ENCODE measurements at places on chromosomes 4 and X.

GRCh38 chrX:153353416-153353815, 19.5 kb downstream of the ZNF275 start:
- no peak for DNase-seq

- DNase-seq: no peak
Measured at GRCh38 chr4:23782778-23783437, 106.9 kb downstream of the PPARGC1A start.

DNA sequence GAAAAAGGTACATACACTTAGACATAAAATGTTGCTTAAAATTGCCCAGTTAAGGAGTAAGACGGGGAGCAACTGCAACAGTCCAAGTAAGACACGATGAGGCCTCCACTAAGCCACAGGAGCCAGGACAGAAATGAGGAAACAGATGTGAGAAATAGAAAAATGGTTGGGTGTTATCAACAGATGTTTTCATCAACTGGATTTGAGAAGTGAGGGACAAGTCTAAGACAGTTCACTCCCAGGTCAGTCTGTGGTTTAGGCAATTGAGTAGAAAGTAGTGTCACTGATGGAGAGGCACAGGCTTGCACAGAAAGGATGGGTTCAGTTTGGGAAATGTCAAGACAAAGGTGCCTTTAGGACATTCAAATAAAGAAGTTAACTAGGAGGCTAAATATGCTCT, 23.5 kb upstream of the PHF8 start:
- DNase-seq: no peak

DNA sequence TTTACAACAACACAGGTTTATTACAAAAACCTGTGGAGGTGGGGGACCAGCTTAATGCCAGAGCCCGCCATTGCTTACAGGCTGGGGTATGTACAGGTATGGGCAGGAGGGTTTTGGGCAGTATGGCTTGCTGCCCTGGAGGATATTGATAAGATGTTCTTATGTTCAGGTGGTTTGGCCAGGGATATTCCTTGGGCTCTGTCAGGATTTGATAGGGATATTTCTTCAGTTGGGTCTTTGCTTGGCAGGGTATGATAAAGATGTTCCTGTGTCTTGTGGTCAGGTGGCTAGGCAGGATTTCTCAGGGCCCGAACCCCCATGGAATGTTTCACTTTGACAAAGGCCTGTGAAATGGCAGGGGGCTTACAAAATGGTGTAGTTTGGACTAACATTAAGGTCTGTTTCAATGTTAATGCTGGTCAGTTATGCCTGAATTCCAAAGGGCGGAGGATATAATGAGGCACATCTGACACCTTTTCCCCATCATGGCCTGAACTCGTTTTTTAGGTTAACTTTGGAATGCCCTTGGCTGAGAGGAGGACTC, 3.1 kb downstream of the MGST2 start:
- no peak for DNase-seq

DNA sequence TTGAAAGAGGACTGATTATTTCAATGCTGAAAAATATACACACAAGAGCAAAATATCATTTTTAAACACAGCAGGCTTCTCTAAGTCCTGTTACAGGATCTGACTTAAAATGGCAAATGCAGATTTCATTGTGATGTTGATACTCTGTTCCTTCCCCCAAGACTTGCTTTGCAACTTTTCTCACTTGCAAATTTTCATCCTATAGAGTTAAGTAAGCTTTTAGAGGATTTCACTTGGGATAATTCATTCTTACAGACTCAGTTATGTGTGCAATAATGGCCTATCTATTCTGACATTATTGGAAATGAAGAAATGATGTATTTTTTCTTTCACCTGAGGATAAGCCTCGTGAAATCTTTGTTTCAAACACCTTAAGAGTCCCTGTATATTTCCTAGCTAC, 2403.2 kb downstream of the ARAP2 start:
- no peak for DNase-seq

DNA sequence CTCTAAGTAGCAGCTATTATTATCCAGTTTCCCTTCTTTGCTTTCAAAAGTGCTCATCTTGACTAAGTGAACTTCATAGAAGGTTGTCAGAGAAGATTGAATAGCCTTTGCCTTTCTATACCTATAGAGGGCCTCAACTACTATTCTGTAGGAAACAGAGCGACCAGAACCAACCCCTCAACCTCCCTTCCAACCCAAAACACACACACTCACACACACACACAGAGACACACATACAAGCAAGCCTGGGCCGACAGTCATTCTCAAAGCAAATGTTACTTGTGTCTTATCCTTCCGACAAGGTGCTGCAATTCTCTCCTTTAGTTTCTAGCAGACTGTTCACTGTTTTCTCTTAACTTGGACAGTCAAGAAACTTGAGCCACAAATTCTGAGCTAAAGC, 201.6 kb downstream of the DCTD start:
- DNase-seq: no peak

DNA sequence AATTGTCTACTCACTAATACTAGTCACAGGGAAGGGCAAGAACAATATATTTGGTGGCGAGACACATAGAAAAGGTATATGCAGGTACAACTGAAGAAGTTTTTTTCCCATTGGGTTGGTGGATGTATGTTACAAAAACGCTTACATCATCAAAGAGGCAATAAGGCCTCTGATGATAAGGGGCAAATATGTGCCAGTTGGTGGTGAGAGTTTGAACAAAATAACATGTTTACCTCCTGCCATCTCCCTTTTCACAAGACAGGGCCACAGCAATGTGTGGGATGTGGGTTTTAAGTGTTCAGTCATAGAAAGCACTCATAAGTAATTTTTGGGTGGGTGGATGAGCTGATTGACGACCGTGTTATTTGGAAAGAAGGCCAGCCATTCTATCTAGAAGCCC, 41.7 kb downstream of the PAGE2 start:
- no peak for DNase-seq

DNA sequence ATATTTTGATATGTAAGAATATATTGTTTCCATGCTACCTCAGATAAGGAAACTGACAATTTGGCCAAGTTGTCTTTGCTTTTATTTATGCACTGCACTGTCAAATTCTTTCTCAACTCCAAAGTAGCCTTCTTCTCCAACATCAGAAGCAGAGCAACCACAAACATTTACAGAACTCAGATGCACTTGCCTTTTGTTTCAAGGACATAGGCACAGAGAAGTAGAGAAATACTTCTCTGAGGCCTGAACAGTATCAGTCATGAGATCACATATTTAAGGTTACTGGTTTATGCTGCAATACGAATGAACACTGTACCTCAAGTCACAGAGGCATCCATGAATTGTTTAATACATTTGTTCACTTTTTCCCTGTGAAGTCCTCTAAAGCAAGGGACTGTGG, 606.1 kb upstream of the SLIT2 start:
- no peak for DNase-seq

DNA sequence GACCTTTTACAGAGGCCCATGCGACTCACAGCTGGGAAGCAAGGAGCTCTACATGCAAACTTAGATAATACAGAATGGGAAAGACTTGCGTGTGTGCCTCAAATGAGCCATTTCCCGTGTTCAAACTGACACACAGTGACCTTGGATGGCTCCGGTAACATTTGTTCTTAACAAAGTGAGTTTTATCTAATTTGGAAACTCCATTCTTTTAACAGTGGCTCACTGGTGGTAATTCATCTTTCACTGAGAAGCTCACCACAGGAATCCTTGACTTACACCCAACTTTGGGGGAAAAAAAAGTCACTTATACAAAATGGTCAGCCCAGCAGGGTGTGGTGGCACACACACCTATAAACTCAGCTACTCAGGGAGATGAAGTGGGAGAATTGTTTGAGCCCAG, 190.6 kb downstream of the LDB2 start:
- DNase-seq: no peak

GRCh38 chr4:168449719-168450452, 30.4 kb downstream of the DDX60L start:
- DNase-seq: no peak

GRCh38 chr4:24273136-24273535, 311.2 kb downstream of the DHX15 start:
- no peak for DNase-seq

- no peak for DNase-seq
Measured at GRCh38 chrX:108198420-108198819, 106.8 kb downstream of the ATG4A start.

DNA sequence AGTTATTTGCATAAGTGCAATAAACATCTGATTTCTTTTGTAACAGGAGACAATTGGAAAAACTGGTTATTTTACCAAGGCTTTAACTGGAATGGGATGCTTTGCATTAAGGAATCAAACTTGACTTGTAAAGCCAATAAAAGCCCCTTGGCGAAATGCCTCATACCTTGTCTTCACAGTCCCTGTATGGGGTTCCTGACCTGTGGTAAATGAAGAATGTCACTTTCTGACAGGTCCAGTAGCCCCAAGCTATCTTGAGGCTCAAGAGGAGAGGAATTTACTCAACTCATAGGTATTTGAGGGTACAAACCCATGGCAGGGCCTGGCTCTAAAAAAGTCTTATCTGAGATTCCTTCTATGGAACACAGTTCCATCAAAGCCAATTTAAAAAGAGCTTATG, 78.0 kb downstream of the ACOX3 start:
- DNase-seq: no peak

GRCh38 chrX:132407691-132408090, 81.1 kb downstream of the MBNL3 start:
- no peak for DNase-seq

DNA sequence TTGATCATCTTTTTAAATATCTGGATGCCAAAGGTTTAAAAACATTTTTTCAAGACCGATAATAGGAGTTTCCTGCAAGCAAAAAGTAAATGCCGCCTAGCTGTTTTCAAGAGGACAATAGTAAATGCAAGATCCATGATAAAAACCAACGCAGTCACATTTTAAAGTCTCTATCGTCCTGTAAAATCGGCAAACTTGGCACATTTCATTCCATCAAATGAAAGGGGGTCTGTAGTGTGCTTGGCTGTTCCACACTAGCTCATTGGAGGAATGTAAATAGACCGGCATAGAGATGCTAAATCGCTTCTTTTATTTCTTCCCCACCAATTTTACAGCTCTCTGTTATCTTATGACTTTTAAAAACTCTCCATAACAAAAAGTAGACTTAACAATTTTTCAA, 202.2 kb downstream of the NLGN4X start:
- DNase-seq: no peak

DNA sequence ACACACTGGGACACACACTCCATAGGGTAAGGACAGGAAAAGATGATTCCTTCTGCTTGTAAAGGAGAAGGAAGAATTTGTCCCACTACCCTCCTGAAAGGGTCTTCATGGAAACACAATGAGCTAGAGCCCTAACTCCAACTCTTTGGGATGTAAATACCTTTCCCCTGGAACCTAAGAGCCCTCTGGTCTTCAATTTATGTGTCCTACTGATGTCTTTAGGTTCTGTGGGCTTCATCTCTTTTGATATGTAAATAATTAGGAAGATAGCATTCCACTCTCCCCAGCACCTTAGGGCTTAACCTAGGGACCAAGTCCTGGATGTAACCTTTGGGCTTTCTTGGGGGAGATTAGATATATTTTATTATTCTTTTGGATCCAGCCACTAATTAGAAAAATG, 38.3 kb downstream of the PF4 start:
- DNase-seq: no peak

GRCh38 chr4:150217192-150217591, 138.9 kb downstream of the DCLK2 start:
- DNase-seq: no peak

DNA sequence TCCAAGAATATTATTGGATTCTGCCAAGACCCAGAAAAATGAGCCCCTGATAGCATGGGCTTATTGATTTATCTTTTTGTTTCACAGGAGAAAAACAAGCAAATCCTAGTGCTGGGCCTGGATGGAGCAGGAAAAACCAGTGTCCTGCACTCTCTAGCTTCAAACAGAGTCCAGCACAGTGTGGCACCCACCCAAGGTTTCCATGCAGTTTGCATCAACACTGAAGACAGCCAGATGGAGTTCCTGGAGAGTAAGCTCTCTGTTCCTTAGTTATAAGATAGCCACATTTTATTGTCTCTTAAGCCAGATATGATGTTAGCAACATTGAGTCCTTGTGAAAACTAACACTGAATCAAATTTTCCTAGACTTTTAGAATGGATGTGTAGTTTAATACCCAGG, 5.5 kb downstream of the ARL9 start:
- no peak for DNase-seq

- DNase-seq: no peak
Measured at GRCh38 chr4:156146571-156146970, 192.9 kb upstream of the CTSO start.

GRCh38 chr4:163969291-163969690, 474.8 kb downstream of the TMA16 start:
- DNase-seq: no peak

GRCh38 chr4:124943938-124944337, 231.4 kb upstream of the ANKRD50 start:
- no peak for DNase-seq

GRCh38 chr4:108432418-108432817, 188.0 kb upstream of the RPL34 start:
- no peak for DNase-seq

DNA sequence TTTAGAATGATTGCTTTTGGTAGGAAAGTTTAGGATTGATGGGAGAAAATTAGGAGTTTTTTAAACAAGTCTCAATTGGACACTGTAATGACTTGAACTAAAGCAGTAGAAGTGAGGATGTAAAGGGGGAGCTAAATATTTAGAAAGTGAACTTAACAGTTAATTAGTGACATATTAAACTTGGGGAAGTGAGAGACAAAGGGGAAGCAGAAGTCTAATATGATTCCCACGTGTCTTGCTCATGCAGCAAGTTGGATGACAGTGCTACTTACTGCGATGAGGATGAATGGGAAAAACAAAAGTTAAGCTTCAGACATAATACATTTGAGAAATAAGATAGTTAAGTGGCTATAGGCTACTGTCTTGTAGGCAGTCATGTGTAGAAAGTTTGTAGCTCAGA, 110.4 kb downstream of the RPA4 start:
- no peak for DNase-seq

GRCh38 chr4:87251106-87251505, 30.7 kb upstream of the KLHL8 start:
- no peak for DNase-seq

DNA sequence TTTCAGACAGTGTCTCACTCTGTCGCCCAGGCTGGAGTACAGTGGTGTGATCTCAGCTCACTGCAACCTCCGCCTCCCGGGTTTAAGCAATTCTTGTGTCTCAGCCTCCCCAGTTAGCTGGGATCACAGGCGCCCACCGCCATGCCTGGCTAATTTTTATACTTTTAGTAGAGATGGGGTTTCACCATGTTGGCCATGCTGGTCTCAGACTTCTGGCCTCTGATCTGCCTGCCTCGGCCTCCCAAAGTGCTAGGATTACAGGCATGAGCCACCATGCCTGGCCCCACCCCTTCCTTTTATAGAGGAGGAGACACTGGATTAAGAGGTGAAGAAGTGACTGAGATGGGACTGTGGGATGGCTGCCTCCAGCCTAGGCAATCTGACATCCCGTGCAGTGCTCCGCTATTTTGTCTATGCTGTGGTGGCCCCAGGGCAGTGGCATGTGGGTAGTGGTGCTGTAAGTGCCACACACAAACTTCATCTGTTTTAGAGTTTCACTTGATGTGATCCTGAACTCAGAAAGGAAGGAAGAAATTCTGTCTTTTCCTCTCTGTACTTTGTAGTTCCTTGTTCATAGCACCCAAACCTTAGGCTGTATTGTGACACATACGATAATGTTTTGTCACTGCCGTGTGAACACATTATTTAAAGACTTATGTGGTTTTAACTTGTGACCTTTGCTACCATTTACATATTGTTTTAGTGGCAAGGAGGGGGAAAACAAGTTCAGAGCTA, 48.9 kb downstream of the FNIP2 start:
- DNase-seq: no peak

- DNase-seq: no peak
Measured at GRCh38 chr4:76874176-76874575, 23.8 kb downstream of the SOWAHB start.
